ENCODE measurements at places on chromosomes 2 and 18.
A peak's percentile ranks its signal among the peaks of the same experiment; 100 is the strongest.

- no peak for DNase-seq
Measured at GRCh38 chr18:6606411-6607085, 123.0 kb upstream of the ARHGAP28 start.

DNA sequence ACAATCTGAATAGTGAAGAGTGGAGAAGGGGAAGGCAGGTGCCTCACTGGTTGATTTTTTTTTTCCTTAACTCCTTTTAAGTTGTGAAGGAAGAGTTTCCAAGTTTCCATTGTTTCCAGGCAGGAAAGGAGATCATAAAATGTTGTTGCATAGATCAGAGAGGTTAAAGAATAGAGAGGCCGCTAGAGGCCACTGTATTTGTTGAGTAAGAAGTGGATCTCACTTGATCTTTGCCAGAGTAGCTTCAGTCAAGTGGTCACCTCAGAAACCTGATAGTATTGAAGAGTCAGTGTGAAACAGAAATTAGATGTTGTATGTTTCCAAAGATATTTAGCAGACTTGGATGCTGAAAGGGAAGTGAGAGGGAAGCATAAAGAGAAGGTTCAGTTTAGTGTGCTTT, 17.6 kb downstream of the CTNNA2 start:
- DNase-seq, result no peak

DNA sequence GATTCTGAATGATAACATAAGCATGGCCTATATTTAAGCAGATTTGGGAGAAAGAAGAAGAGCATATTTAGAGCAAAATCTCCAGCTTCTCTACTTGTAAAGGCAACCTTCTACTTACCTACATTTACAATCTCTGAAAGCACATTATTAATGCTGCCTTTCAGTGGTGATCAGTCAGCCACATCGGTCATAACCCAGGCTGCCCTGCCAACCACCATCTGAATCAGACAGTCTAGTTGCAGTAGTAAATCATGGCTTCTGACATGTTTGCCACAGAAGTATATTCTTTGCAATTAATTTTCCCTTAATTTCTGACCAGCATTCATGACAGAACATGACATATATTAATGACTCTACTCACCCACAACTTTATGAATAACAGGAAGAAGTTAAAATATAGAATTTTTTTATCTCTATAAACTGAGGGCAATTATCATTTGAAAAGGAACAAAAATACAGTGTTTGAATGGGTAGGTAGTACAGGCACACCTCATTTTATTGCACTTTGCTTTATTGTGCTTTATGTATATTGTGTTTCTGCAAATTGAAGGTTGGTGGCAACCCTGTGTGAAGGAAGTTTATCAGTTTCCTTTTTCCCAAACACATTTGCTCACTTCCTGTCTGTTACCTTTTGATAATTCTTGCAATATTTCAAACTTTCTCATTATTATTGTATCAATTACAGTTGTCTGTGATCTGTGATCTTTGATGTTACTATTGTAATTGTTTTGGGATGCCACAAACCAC, 531.6 kb upstream of the CHAC2 start:
- DNase-seq, result no peak

DNA sequence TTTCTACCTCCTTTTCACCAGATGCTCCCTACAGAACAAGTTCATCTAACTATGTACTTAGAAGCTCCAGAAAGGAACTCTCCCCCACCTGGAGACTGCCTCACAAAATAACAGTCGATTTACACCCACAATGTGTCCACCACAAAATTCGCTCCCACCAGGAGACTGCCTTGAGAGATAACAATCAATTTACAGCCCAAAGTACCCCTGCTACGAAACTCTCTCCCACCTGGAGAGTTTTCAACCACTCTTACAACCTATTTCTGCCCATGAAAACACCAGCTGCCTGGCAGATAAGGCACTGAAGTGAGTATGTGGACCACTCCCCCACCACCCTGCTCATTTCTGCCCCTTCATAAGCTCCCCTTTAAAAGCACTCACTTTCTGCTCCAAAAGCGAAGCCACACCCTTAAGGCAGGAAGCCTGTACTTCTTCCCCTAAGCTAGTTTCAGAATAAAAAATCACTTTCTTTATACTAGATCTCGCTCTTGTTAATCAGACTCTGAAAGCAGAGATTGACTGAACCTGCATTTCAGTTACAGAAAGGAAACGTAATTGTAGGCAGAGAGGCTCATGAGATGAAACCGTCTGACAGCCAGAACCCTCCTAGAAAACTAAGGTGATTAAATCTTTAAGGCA, 94.4 kb upstream of the RBBP8 start:
- no peak for DNase-seq

- no peak for DNase-seq
Measured at GRCh38 chr2:215736653-215737290, 276.6 kb downstream of the MREG start.

- no peak for DNase-seq
Measured at GRCh38 chr2:9740382-9741073, 102.7 kb upstream of the TAF1B start.

- no peak for DNase-seq
Measured at GRCh38 chr2:21656330-21657075, 532.7 kb downstream of the TDRD15 start.

DNA sequence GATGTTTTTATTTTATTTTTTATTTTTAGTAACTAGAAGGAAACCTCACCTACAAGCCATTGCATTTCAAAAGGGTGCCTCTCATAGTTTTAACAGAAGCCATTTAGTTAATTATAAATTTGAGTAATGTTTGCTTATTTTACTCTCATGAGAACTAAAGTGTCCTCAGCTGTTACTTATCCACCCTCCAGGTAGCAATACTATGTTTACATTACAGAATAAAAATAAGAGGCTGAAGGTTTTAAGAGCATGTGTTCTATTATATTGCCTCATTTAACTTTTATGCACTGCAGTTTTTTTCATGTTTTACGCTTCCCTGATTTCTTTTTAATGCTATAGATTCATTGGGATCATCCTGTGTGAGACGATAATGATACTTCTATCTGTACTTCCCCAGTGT, 235.5 kb downstream of the THSD7B start:
- DNase-seq, result no peak

DNA sequence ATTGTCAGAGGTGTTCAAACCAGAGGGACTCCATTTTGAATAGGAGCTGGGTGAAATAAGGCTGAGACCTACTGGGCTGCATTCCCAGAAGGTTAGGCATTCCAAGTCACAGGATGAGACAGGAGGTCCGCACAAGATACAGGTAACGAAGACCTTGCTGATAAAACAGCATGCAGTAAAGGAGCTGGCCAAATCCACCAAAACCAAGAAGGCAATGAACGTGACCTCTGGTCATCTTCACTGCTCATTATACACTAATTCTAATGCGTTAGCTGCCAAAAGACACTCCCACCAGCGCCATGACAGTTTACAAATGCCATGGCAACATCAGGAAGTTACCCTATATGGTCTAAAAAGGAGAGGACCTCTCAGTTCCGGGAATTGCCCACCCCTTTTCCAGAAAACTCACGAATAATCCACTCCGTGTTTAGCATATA, 10.6 kb downstream of the SH3YL1 start:
- DNase-seq, result no peak

DNA sequence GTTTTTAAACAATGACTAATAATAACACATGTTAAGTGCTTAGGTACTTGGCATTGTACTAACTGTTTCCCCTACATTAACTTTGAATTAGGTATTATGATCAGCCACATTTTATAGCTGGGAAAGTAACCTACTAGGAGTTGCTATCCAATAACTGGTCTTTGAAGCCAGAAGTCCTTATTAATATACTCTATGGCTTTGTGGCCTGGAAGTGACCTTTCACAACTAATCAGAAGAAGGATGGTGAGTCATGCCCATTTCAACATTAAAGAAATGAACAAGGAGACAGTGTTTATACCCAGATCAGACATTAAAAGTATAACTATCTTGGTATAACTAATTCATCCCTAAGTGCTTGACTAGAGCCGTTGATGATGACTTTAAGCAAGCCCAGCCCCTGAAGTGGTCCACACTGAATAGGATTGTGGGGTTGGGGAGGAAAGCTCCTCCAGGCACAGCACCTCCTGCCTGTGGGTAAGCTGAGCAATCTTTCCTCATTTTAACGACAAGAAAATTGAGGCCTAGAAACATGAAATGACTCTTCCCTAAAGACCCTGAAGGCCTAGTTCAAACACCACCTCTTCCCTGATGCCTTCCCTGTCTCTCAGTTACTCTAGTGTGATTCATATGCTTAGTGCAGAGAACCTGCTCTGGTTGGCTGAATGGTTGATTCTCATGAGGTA, 71.6 kb upstream of the RFX8 start:
- no peak for DNase-seq

GRCh38 chr2:71510196-71510807, 56.9 kb downstream of the DYSF start:
- peak; percentile 48 for DNase-seq

DNA sequence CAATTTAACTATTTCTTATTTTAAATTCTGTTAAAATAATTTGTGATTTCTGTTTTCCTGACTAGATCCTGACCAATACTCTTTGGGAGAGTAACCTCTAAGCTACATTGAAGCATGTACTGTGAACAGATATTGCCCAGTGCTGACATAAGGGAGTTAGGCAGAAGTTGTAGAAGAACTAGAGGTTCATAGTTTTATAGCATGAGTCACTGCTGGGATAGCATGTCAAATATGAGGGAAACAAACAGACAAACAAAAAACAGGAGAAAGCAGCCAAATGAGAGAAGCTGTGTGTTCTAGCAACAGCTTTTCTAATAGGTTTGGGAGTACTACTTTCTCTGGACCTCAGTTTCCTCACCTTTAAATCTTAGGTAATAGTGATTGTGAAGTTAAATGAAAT, 72.4 kb downstream of the CERS6 start:
- DNase-seq, result no peak

DNA sequence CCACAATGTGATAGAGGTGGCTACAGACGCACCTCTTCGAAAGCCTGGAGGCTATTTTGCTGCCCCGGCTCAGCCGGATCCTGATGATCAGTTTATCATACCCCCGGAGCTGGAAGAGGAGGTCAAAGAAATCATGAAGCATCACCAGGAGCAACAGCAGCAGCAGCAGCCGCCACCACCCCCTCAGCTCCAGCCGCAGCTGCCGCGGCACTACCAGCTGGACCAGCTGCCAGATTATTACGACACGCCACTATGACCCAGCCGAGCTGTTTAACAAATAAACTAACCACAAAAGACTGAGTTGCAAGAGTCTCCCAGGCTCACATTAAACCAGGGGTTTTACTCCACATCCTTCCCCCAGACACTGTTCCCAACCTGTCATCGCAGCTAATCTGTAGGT, 263.8 kb downstream of the PHLPP1 start:
- DNase-seq, result no peak

DNA sequence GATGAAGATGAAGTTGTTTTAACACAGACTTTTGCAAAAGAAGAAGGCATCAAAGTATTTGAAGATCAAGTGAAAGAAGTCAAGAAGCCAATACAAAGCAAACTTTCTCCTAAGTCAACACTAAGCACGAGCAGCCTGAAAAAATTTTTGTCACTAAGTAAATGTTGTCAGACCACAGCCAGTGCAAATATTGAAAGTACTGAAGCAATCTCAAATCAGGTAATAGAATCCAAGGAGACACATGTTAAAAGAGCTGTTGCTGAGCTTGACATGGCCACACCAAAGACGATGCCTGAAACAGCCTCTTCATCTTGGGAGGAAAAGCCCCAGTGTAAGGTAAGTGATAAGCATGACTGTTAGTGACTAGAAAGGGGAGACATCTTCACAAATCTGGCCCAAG, 75.1 kb downstream of the FSIP2 start:
- DNase-seq, result no peak

GRCh38 chr2:188474316-188474715, 182.6 kb downstream of the GULP1 start:
- no peak for DNase-seq

- DNase-seq, result no peak
Measured at GRCh38 chr18:27920836-27921235, 256.1 kb downstream of the CDH2 start.

- no peak for DNase-seq
Measured at GRCh38 chr2:190183539-190183938, 121.0 kb upstream of the MSTN start.

DNA sequence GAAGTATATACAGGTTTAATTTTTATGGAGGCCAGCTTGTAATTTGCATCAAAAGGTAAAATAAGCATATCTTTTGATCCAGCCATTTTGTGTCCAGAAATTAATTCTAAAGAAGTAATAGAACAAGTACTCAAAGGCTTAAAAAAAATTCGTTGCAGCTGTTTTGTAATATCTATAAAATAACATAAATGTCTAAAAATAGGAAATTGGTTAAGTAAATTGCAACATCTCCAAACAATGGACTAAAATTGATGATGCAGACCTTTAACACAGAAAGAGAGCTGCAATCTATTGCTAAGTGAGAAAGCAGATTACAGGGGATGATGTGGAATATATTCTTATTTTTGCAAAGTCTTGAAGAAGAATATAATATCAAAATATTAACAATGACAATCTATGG, 19.4 kb downstream of the AAK1 start:
- no peak for DNase-seq

- no peak for DNase-seq
Measured at GRCh38 chr2:181077128-181077709, 96.8 kb downstream of the UBE2E3 start.

GRCh38 chr2:238260883-238261282, 21.0 kb upstream of the HES6 start:
- DNase-seq, result no peak

GRCh38 chr2:98875746-98876145, 60.3 kb downstream of the CRACDL start:
- no peak for DNase-seq

DNA sequence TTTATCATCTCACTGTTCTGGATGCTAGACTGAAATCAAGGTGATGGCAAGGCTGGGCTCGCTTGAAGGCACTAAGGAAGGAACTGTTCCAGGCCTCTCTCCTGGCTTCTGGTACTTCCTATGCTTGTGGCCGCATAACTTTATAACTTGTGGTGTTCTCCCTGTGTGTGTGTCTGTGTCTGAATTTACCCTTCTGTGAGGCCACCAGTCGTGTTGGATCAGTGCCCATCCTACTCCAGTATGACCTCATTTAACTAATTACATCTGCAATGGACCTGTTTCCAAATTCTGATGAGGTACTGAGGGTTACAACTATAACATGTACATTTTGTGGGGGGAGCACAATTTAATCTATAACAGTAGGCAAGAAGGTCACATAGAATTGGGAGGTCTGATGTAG, 41.6 kb downstream of the LYPD6B start:
- no peak for DNase-seq

GRCh38 chr2:29650631-29651097, 270.7 kb downstream of the ALK start:
- DNase-seq, result no peak
